GM23248 (cell line): ENCODE measurements at places on chromosomes 6 and 20. TPM values are rescaled to one million over a fixed set of nuclear protein-coding genes. Genes with fewer than 3 reads are reported as not detected.
A peak's percentile ranks its signal among the peaks of the same experiment; 100 is the strongest.

- DNase-seq = no peak
Observed at GRCh38 chr6:43781941-43782704, 12.1 kb downstream of the VEGFA start.

DNA sequence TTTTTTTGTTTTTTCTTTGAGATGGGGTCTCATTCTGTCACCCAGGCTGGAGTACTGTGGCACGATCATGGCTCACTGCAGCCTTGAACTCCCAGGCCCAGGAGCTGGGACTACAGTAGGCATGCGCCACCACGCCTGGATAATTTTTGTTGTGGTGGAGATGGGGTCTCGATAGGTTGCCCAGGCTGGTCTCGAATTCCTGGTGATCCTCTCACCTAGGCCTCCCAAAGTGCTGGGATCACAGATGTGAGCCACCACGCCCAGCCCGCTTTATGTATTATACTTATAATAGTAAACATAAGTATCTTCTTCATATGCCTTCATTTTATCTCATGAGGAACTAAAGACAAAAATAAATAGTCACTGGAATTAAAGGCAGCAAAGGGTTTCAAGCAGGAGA lies 63.5 kb downstream of the GINS1 start:
- DNase-seq = no peak

DNA sequence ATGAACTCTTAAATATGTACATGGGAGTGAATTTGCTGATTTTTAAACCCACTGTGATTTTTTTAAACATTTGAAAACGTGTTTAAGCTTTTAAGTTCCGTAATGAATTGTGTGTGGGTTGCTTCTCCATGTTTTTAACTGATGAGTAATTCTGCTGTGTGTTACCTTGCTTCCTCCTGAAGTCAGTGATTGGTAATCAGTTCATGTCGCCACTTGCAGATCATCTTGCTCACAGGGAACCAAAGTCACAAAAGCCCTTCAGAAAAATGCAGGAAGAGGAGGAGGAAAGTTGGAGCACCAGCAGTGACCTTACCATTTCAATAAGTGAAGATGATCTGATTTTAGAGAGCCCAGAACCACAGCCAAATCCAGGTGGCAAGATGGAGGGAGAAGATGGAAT lies 36.7 kb downstream of the KIZ start:
- no peak for DNase-seq

The FAM83B gene
- not detected in 2 replicates for total RNA-seq

DNA sequence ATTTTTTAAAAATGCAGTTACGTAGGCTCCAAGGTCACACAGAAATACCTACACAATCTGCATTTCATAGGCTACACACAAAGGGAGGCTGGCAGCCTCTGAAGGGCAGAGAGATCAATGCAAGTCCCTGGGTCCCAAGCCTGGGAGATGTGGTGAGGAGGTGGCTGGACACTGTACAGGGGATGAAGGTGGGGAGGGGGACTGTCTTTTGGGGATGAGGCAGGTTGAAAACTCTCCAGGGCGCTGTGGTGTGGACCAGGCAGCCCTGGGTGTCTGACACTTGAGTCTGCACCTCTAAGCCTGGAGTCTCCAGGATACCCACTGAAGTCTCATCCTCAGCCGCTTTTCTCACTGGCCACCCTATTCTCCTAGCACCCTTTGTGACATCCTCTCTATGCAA lies 24.5 kb downstream of the TXNDC5 start:
- DNase-seq = no peak

- no peak for DNase-seq
Observed at GRCh38 chr6:126761854-126762253, 356.6 kb upstream of the RSPO3 start.

GRCh38 chr6:155373276-155373675 lies 59.0 kb upstream of the TFB1M start:
- DNase-seq = peak; percentile 64

GRCh38 chr6:128259029-128259724 lies 261.2 kb downstream of the PTPRK start:
- peak; percentile 21 for DNase-seq

- DNase-seq = peak; percentile 21
Observed at GRCh38 chr20:23007886-23008655, 27.0 kb upstream of the SSTR4 start.

DNA sequence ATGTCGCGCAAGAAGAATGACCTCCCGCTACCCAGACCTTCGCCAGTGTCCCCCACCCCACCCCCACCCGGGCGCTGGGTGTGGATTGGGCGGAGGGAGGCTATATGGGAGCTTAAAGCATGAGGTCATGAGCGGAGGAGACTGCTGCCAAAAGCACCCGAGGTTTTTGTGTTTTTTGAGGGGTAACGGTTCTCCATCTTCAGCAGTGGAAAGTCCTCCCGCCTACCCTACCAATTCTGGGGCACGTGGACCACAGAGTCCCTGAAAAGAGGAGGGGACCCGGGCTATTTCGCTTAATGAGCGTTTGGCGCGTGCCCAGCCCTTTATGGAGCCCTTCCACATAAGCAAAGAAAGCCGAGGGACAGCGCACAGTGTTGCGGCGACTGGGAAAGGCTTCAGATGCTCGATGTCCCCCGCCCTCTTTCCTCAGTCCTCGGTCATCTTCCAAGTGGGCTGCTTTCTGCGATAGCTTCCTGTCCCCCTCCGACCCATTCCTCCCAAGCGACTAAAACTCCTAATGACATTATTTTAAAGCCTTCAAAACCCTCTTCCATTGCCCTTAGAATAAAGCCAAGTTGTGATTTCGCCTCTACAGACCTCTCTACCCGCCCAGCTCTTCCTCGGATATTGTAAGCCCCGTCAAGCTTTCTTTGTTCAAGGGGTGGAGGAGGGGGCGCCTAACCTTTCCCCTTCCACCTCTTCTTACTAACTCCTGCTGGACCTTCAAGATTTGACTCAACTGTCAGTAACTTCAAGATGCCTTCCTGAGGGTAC lies 2.1 kb upstream of the TRERF1 start:
- peak; percentile 85 for DNase-seq

The PRKN gene
- 0.63 and 2.3 TPM in 2 replicates for total RNA-seq

- no peak for DNase-seq
Observed at GRCh38 chr6:152305672-152306071, 331.5 kb downstream of the SYNE1 start.

GRCh38 chr6:7107578-7108195 lies at the start of gene RREB1:
Gene RREB1, plus strand, starts transcription at chr6:7107961. Its CDS starts 73,951 bp downstream, at chr6:7181912.
- peak; percentile 87 for DNase-seq

DNA sequence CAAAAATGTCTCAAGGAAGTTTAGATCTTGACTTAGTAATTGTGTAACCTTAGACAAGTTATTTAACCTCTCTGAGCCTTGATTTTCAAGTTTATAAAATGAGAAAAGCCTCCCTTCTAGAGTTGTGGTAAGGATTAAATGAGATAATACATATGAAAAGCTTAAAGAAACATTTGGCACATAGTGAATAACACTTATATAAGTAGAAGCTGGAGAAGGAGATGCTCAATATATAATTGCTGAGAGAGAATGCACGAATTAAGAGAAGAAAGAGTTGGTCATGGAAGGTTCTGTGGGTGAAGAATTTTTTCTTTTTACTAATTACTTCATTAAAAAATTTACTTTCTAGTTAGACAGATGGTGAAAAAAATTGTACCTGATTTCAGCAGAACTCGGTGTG lies 5.3 kb downstream of the ACSS2 start:
- no peak for DNase-seq

The CCDC170 gene
- 0.11 TPM in 1 of 2 replicates, not detected in the other for total RNA-seq

GRCh38 chr20:32248043-32248442 lies 29.4 kb upstream of the KIF3B start:
- peak; percentile 45 for DNase-seq

GRCh38 chr6:109912118-109912517 lies 66.0 kb upstream of the GPR6 start:
- DNase-seq = no peak

- no peak for DNase-seq
Observed at GRCh38 chr6:34958734-34959133, 69.7 kb downstream of the ANKS1A start.
